ENCODE measurements at places on chromosomes 2 and 18.

DNA sequence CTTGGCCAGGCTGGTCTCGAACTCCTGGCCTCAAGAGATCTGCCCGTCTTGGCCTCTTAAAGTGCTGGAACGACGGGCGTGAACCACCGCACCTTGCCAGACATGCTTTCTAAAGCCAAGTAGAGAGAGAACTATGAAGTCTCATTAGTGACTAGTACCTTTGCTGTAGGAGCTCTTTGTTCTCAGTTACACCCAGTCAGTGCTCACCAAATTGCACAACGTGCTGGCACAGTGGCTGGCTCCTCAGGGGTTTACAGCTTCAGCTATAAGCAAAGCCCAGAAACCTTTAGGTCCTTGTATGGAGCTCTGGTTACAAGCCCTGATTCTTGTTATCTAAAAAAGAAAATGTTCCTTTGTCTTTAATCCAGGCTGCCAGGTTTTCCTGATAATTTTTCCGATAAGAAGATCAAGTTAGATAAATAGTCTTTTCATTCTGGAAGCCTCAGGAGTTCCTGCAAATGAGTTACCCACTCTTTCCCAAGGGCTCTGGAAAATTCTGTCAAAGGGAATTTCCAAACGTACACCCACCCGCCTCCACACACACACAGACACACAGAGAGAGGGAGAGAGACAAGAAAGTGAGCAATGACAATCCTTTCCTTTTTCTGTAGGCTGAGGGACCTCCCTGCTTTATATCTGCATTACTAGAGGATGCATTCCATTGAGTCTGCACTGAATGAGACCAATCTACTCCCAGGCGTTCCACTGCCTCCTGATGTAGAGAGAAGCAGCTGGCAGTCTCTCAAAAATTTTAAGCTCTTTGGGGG, 100.2 kb upstream of the CSRNP3 start:
- no peak for DNase-seq

DNA sequence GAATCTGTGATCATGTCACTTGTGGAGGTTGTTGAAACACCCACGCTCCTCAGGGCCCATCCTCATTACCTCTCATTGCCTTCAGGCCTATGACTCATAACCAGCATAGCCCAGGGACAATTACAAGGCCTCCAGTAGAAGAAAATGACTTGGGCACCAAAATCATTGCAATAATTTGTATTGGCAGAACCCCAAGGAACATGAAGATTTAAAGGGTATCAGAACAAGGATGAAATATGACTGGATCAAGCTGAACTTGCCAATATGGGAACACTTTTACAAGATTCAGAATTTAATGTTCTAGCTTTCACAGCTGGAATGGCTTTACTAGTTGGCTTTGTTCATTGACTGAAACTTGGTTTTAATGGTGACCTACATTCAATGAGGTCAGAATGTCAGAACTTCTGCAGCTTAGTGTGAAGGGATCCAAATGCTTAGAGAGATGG, 156.4 kb downstream of the COPS8 start:
- DNase-seq: no peak

DNA sequence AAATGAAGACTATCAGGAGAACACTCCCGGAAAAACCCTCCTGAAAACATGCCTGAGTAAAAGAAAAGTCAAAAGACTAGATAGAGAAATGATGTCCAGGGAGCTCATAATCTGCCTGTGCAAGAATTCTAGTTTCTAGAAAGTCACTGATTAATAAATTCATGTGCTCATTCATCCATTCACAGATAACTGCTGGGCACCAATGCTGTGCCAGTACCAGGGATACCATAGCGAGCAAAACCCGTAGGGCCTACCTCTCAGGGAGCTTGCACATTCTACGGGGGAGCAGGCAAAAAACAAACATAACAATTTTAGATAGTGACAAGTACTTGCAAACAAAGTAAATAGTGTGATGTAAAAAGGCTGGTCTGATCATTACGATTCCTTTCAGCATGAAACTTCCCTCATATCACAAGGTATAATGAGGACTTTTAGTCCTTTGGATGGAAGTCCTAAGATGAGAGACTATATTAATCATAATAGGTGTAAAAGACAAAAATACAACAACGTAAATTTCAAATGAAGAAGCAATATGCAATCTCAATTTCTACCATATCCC, 289.9 kb downstream of the AFF3 start:
- DNase-seq: no peak

- no peak for DNase-seq
Observed at GRCh38 chr2:71756280-71756906, 303.0 kb downstream of the DYSF start.

DNA sequence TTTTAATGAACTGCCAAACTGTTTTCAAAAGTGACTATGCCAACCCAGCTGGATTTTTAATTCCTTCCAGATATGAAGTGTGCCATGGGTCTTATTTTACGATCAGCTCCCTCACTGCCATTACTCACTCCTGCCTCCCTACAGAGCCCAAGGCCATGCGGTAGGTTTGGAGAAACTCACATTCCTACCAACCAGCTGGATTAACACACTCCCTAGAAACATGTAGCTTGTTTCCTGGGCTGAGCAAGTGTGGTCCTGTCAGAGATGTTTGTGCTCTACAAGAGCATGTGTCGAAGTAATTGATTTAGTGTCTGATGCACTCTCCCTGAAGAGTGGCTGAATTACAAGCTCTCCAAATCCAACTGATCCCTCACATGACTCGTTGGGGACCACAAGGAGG, 82.5 kb downstream of the SPP2 start:
- no peak for DNase-seq

DNA sequence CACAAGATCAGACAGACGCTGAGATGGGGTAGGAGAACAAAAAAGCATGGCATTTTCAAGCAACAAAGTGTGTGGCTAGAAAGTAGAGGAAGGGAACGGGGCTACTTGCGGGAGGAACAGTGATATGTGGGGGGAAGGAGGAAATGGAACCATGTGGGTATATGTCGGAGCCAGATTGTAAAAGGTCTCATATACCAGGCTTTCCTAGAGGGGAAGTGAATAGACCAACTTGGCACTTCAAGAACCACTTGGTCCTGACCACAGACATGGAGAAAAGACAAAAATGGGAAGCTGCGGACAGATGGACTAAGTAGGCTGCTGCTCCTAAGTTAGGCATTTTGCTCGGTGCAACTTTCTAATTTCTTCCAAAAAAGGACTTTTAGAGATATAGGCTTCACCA, 196.0 kb downstream of the DCC start:
- no peak for DNase-seq

DNA sequence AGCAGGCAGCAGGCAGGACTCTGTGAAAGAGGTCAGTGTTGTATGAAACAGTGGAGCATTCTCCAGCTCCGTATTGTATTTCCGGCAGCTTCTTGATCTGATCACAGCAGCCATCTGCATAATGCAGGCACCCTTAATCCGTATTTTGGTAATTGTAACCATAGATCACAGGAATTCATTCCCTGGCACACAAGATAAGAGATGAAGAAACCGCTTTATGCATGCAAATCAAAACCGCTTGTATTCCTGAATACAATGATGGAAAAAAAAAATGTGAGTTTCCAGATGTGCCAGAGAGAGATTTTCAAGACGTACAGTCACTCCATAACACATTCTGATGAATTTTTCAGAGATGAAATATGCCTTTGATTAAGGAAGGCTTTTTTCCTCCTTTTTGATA, 221.3 kb downstream of the ACKR3 start:
- no peak for DNase-seq

GRCh38 chr2:14255135-14255820, 377.2 kb upstream of the LRATD1 start:
- DNase-seq: no peak

GRCh38 chr2:150630587-150631235, 143.2 kb upstream of the RND3 start:
- DNase-seq: no peak

Measured in NCI-H774 (cell line).